ENCODE measurements at places on chromosomes 2 and 18.

DNA sequence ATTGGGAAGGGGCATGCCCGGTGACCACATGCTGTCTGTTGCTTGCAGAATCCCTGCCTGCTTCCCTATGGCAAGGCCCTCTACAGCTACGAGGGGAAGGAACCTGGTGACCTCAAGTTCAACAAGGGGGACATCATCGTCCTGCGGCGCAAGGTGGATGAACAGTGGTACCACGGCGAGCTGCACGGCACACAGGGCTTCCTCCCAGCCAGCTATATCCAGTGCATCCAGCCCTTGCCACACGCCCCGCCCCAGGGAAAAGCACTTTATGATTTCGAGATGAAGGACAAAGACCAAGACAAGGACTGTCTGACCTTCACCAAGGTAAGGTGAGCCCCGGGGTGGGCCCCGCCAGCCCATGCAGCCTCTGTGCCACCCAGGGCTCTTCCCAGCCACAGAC is 218.6 kb downstream of the SH3RF3 start:
- DNase-seq: no peak

GRCh38 chr2:220241423-220241822 is 614.0 kb downstream of the SLC4A3 start:
- DNase-seq: no peak

GRCh38 chr2:124867247-124867646 is 842.2 kb downstream of the CNTNAP5 start:
- DNase-seq: no peak

GRCh38 chr2:118084491-118085089 is 3.7 kb upstream of the INSIG2 start:
- DNase-seq: peak; percentile 33

- DNase-seq: no peak
Measured at GRCh38 chr2:5188636-5189035, 503.5 kb upstream of the SOX11 start.

- DNase-seq: no peak
Measured at GRCh38 chr2:39069136-39069515, 51.7 kb downstream of the SOS1 start.

GRCh38 chr18:75083761-75084160 is 125.2 kb downstream of the PTGR3 start:
- DNase-seq: no peak

- no peak for DNase-seq
Measured at GRCh38 chr18:10476338-10476791, 21.9 kb downstream of the APCDD1 start.

GRCh38 chr2:108926561-108927380 is 62.2 kb downstream of the EDAR start:
- DNase-seq: no peak

All from inflammatory macrophage (primary cell).